ENCODE measurements at places on chromosomes 2 and 18. TPM values are rescaled to one million over a fixed set of nuclear protein-coding genes. Genes with fewer than 3 reads are reported as not detected.

Gene C2orf66
- total RNA-seq: not detected

Gene LIMS2
- not detected for total RNA-seq

- DNase-seq: peak; percentile 70
These were observed 213.6 kb downstream of the TNS1 start for GRCh38 chr2:217789003-217789735.

- DNase-seq: peak; percentile 83
These were observed 36.1 kb upstream of the MRPL33 start for GRCh38 chr2:27735263-27735904.

- DNase-seq: peak; percentile 35
These were observed 53.4 kb downstream of the DNER start for GRCh38 chr2:229660951-229661350.

DNA sequence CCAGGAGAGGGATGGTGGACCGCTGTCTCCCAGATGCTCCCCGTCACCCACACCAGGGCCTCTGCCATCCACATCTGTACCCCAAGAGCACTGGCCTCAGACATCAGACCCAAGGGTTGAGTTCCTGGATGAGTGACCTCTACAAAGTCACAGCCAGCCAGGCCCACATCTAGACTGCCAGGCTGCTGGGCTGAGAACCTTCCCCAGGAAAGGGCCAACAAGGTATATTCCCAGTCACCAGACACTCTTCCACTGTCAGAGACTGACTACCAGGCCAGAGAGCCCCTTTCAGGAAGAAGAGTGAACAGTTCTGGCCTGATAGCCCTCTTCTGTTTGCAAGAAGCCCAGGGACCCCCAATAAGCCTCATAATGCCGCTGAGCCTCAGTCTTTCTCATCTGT is 44.3 kb downstream of the C1QL2 start:
- DNase-seq: no peak

Gene RAB27B
- 1.1 TPM for total RNA-seq

DNA sequence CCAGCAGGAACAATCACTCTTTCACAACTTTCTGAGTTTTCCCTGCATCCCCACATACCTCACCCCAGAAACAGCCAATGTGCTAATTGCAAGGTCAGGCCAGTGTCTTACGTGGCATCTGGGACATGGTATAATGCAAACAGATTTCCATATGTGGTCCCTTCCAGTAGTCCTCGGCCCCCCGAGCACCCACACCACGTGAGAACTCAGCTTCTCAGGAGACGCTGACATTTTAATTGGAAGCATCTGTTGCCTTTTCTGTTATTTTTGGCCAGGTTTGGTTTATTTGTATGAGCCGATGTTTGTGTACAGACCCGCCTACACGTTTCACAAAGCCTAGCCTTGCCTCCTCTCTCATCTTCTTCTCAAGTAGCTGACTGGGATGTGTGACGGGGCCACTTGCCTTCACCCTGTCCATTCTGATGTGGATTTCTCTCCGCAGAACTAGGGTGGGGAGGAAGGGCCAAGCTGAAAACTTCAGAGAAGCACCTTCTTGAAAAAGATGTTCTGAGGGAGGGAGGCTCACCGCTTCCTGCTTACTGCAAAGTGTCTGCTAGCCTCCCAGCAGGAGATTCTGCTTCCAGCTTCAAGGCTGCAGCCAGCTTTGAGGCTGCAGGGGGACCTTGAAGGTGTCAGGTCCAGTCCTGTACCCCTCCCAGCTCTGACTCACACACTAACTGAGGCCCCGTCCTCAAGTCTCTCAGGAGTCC is 109.6 kb upstream of the SLC14A2 start:
- no peak for DNase-seq

Gene TMEM37
- total RNA-seq: not detected

Gene ANKRD23
- total RNA-seq: 6.0 TPM

Gene DCC
- total RNA-seq: not detected

GRCh38 chr2:239118675-239119211 is 270.9 kb downstream of the TWIST2 start:
- DNase-seq: no peak

DNA sequence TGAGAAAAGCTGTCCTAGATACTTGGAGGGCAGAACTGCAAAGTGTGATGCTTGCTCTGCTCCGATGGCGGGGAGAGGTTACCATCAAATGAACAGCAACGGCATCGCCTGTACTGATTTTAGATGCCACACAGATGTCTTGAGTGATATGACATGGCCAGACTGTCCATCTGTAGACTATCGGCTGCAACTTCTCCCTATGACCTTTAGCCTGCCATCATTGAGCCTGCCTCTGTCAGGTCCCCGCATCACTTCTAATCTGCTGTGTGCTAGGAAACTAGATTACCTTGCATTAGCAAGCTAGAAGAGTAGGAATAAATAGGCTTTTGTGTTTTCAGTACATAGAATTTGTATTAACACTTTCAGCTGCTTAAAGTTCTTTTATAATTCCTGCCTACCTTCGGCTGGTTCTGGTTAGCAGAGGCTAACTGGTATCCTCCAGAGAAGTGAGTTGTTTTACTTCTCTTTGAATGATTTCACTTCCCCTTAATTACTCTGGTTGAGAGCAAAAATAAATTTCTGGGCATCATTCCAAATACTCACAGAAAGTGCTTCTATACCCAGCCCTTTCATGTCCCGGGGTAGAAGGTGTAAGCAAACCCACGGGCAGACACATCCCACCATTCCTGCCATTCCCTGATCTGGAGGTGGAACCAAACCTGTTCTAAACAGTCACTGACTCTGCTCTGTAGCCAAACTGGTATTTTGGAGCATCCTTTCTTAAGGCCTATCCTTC is 24.0 kb downstream of the GAREM2 start:
- DNase-seq: no peak

DNA sequence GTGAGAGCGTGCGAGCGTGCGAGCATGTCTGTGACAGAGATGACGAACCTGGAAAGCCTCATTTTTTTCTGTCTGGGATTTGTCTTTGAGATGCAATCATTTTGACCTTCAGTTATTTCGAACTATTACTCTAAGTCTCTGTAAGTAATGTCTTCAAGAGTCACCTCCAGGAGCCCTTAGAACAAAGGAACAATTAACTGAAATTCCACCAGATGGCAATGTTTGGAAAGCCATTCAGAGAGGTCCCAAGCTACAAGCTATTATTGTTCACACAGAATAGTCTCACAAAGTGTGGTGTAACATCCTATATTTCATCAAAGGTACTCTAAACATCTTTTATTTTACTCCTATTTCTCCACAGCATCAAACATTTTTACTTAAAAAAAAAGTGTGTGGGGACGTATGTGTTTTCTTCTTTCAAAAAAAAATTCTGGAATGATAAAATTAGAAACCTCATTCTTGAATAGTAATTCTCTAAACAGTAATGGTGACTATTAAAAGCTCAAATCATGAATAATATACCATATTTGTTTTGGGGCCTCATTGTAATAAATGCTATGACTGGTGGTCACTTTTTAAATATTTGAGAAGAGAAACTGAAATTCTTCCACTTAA is 35.1 kb upstream of the MAPRE2 start:
- DNase-seq: peak; percentile 31

GRCh38 chr2:55914786-55915185 is 8.8 kb downstream of the EFEMP1 start:
- DNase-seq: no peak

- DNase-seq: peak; percentile 39
These were observed 281.3 kb downstream of the TDRD15 start for GRCh38 chr2:21404827-21405625.

Gene PJVK
- total RNA-seq: 2.1 TPM

DNA sequence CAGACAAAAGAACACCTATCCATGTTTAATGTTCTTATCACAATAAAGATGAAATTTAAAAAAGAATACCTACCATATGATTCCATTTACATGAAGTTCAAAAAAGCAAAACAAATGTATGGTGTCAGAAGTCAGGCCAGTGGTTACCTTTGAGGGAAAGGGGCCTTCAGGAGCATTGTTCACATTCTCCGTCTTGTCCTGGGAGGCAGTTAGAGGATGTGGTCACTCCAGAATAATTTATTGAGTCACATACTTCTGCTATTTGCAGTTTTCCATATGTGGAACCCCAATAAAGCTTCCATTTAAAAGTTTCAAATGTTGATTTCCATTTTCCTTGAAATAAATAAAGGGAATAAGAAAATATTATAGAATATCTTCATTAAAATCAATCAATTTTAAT is 41.6 kb upstream of the POU3F3 start:
- DNase-seq: peak; percentile 41

Gene AOX1
- 2.3 TPM for total RNA-seq

Gene UBE2F
- total RNA-seq: 87.1 TPM

- DNase-seq: no peak
These were observed 8.9 kb upstream of the CHST10 start for GRCh38 chr2:100426384-100426720.

DNA sequence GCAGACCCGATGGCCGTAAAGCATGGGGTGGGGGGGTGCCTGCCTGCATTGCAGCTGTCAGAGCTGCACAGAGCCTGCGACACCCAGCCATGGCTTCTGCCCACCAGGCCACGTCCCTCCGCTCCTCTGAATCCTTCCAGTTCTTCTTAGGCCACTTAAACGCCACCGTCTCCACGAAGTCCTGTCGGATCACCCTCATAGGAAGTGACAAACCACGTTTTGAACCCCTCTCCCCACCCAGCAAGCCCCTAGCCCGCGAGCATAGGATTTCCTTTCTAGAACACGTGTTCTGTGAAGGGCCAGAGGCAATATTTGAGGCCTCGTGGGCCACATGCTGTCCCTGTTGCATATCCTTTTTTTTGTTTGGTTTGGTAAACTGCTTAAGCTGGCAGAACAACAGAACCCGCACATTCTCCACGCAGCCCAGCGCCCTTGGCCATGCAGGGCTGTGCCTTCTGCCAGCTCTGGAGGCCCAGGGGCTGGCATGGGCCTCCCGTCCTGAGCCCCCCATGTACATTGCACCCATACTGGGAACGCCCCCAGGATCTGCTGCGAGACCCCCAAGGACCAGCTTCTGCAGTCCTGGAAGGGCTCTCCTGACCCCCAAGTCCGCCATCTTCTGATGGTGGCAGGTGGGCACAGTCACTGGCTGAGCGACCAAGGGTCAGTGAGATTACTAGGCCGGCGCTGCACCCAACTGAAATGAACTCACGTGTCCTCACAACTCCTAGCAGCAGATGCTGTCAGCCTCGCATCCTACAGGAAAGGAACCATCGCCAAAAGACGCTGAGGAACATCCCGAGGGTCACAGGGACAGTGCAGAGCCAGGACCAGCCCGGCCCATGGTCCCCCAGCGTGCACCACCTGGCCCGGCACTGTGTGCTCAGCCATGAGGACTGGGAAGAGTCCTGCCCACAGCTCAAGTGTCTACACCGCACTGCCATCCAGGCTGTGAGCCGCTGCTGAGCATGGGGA is 35.1 kb downstream of the ADI1 start:
- DNase-seq: no peak

DNA sequence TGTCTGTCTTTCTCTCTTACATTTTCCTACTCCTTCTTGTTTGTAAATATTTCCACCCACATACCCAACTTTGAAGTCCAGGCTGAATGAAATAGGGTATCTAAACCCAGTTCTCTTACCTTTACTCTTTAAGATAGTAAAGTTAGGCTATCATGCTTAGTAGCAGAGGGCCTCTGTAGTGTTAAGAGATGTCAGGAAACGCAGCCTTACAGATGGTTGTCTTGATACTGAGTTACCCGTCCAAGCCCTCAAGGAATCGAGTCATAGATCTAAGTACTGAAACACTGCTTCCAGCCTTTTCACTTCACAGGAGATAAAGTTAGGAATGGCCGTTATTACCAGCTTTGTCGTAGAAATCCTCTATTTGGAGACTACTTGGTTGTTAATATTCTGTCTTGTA is 24.3 kb downstream of the MRPS9 start:
- DNase-seq: no peak

GRCh38 chr18:23151414-23152099 is 16.3 kb downstream of the CABLES1 start:
- DNase-seq: no peak

DNA sequence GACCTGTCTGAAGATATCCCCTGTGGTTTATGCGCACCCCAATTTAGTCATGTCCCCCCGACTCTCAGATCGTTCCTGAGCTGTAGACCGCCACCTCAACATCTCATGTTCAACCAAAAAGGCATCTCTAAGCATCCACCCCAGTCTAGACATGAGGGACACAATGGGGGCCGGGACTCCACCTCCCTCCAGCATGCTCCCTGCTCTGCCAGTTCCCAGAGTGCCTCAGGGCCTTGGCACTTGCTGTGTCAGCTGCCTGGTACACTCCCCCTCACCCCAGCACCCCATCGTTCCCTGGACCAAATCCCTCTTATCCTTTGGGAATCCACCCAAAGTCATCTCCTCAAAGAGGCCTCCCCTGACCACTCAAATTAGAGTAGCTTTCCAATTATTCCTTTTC is 22.2 kb downstream of the TNS1 start:
- DNase-seq: no peak

- no peak for DNase-seq
These were observed 194.2 kb downstream of the GLI2 start for GRCh38 chr2:120929829-120930228.

Gene TACR1
- total RNA-seq: not detected

DNA sequence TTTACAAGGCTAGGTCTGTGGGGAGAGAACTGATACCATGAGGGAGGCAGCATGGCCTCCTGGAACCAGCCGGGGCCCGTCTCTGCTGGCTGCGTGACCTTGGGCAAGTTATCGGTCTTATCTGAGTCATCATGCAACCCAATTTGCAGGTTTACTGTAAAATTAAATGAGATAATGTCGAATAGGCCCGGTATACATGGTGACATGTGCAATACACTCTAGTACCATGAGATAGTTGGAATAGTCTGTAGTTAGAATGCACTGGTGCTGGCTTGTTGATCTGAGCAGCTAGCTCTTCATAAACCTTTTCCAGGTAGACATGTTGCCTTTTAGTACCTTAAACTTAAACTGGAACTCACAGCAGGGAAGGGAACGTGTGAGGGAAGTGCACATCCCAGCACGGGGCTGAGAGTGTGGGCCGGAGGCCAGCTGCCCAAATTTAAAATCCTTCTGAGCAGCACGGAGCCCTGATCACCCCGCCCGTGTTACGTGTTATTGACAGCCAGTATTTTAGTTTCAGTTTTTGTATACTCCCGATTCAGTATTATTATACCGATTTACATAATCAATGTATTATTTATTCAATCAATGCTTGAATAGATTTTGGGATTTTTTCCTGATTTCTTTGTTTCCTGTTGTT is 72.4 kb upstream of the HS6ST1 start:
- DNase-seq: no peak

DNA sequence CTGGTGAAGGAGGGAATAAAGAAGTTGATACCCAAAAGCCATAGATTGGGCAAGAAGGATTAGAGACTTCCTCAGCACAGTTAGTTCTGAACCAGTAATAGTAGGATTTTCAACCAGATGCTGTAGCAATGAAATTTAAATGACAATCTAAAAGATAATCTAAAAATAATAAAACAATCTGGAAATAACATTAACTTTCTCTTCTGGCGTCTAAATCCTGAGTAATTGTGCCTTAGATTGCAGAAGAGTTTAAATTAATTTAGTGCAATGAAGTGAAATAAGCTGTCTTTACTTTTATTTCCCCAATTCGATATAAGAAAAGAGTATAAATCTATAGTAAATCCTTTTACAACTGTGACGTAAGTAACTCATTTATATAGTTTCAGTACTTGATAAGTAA is 186.8 kb upstream of the DOK6 start:
- DNase-seq: no peak

- DNase-seq: no peak
These were observed 121.1 kb downstream of the DTNB start for GRCh38 chr2:25552318-25552717.

- DNase-seq: no peak
These were observed 85.7 kb downstream of the ACTR2 start for GRCh38 chr2:65313126-65313953.
